ENCODE measurements at places on chromosomes 11 and 22.

DNA sequence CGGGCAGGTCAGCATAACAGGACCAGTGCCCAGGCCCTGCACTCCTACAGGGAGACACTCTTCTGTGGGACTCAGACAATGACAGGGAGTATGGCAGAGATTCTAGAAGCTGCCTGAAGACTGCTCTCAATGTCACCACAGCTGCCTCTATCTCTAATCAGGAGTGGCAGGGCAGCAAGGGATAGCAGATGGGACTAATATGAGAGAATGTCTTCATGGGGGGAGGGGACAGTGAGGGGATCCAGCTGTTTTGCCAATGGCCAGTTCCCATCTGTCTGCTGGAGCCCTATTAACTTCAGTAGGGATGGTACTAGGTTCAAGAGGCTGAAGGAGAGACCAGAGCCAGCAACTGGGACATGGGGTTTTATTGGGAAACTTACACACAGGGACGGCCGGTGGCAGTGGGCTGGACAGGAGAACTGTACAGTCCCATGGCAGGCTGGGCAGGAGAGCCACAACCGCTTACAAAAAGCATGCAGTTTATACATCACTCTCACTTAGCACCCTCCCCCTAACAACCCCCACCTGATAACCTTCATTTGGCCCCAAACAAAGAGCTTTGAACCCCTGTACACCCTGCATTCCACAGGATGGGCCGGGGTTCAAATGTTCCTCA is 2.5 kb upstream of the CD82 start:
- no peak for DNase-seq

DNA sequence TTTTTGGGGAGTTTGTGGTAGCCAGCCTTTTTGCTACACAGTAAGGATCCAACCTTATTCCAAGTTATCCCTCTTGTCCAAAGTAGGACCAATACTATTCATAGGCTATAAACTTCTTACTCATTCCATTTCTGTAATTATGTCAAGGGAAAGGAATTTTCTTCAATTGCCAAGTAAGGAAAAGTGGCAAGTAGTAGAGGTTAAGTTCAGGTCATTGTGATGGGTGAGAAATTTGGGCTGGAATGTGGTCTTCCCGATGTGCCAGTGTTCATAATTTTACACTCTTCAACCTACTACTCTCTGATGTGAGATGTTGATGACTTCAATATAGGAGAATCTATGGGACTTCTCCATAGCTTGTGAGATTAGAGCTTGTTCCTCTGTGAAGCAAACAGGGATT is 648.8 kb downstream of the METTL15 start:
- DNase-seq = no peak

DNA sequence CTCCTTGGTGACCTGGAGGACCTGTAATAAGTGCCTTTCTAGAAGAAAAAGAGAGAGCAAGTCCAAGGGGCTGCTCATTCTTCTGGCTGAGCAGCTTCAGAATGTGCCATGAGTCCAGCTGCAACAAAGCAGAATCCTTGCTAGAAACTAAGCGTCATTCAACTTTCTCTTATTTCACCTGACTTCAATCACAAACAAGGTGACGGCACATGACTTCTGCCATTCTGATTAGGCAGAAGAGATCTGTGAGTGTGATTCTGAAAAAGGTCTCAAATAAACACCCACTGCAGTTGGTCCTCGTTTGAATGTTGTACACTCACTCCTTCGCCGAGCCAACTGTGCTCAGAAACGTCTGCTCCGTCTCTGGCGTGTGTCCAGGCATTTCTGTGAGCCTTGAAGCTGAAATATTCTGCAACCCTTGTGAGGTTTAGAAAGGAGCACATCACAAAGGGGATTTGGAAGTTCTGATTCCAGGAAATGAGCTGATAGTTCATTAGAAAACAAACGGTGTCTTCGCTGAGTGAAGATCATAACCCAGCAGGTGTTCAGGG is 623.8 kb upstream of the KIRREL3 start:
- no peak for DNase-seq

DNA sequence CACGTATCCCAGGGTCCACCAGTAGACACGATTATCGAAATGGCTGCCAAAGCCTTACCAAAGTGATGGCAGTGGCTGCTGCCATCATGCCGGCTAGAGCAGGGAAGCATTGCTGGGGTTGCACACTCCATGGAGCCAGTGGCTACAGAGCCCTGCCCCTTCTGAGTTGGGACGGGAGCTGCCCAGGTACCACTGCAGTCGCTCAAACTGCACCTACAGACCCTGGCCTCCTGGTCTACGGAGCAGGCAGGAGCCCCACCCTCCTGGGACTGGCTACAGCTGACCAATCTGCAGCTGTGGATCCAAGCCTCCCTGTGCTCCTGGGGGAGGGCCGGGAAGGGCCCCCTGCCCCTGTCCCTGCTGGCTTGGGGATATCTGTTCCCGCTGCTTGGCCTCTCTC is 111.4 kb downstream of the ATG16L2 start:
- DNase-seq = no peak

DNA sequence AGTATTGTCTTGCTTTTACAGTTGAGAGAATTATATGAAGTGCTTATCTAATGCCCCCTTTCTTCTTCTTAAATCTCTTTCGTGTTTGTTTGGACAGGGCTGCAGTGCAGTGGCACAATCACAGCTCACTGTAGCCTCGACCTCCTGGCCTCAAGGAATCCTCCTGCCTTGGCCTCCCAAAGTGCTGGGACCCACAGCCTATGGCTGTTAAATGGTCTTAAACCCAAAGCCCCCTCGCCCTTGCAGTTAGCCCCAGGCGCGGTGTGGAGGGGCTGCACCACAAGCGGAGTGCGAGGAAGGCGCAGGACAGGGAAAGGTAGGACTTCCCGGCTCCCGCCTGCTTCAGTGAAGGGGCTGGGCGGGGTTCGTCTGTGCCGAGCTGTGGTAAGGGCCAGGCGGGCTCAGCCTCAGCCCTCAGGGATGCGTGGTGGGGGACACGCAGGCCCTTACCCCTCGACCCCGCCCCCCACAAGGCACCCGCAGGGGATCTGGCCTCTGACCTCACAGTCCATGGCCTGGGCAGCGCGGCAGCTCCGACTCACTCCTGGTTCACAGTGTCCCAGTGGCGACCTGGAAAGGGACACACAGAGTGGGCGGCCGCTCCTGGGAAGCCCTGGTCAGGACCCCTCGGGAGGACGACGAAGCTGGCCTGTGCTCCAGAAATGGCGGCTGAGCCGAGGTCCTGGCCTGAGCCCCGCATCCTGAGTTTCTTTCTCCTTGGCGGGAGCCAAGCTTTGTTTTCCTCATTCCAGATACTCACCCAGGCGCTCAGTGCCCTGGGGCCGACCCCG is 24.5 kb downstream of the BID start:
- no peak for DNase-seq

DNA sequence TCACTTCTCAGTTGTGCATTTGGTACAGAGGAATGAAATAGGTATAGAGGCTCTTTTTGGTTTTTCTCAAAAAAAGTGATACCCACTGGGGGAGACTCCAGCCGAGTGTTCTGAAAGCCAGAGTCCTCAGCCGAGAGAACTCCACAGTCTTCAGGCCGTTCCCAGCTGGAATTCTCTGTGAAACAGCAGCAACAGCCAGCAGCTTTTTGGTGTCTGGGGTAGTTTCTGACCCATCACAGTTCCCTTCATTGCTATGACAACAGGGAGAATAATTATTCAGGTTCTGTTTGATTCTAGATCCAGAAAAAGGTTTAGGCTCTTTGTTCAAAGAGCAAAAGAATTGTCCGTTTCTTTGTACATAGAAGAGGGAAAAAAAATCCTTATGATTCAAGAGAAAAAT is 84.6 kb downstream of the C22orf31 start:
- DNase-seq = no peak

- no peak for DNase-seq
Measured at GRCh38 chr11:48006301-48006992, 26.1 kb downstream of the PTPRJ start.

DNA sequence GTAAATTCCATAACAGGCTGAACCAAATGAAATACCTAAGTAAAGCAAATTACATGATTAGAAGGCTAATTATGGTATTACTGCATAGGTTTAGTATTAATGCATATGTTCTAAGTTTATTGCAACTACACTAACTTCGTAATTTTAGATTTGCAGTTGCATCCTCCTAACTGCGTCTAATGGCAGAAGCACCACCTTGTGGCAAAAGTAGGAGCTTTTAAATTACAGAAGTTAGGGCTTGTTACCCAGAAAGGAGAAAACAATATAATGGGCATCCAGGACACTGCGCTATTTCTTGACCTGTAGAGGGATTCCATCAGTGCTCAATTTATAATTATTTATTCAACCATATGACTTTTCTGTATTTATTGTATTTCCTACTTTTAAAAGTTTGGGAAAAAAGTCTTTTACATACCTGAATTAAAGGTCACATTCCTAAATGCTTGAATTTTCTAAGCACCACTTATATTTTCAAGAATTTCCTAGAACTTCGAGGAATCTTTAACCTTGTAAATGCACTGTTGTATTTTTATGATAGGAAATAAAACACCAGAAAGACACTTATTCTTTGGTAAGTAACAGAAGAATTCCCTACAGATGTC is 16.3 kb upstream of the GPR83 start:
- DNase-seq = no peak

Measured in activated CD4-positive, alpha-beta T cell treated with anti-CD3 and anti-CD28 coated beads, Interleukin-2, amount 50 U/mL, for 4 hours (primary cell).